ENCODE measurements at places on chromosomes 7 and 10.

DNA sequence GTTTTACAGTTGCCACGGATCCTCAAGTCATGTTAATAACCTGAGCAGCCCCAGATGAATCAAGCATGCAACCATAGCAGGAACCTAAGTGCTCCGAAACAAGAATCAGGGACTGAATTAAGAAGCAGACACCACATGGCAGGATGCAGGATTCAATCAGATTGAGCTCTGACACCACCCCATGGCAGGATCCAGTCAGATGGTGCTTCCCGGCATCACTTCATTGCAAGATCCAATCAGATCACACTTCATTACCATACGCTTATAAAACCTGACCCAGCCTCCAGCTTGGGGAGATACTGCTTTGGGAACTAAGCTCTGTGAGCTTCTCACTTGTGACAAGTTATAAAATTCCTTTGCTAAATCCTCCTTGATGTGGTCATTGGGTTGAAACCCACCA is 55.3 kb downstream of the ABCB4 start:
- no peak for DNase-seq

- no peak for DNase-seq
These were observed 227.1 kb downstream of the ARHGAP12 start for GRCh38 chr10:31701546-31701945.

DNA sequence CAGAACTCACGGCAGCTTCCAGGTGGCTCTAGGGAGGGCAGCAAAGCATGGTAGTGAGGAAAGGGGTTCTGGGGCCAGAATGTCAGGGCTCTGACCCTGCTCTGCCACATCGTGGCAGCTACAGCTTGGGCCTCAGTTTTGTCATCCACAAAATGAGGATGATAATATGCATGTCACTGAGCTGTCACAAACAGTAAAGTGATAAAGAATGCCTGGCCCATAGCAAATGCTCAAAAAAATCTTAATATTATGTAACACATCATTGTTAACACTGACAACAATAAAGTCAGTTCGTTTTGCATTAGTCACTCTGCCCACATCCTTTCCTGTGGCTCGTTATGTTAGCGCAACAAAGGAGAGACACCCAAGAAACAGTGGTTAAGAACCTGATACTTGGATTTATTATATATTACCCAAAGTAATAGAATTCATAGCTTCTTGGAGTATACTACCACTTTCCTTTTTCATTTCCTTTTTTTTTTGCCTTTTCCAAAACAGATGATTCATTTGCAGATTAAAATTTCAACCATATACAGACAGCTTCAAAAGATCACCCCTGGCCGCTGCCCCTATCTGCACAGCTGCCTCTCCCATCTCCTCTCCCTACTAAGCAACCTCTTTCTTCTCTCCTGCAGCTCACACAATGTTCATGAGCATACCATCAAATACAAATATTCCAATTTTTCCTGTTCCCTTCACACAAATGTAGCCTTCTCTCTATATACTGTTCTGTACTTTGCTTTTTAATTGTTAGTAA is 45.5 kb upstream of the DDC start:
- DNase-seq: no peak

DNA sequence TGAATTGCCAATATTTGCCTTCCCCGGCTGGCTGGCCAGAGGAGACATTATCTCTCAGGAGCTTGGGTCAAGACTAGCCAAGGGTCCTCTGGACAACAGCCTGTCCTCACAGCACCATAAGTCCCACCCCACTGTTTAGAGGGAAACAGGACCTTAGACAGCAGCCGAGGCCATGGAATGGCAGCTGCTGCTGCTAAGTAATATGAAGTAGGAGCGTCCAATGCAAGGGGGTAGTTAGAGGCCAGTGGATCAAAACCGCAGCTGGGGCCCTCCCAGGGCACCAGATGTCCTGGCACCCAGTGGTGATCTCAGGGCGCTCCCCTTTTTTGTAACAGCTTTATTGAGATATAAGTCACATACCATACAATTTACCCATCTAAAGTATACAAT is 12.9 kb upstream of the KCP start:
- DNase-seq: no peak

All from activated gamma-delta T cell (primary cell).